ENCODE measurements at places on chromosomes 11 and 22. TPM values are rescaled to one million over a fixed set of nuclear protein-coding genes. Genes with fewer than 3 reads are reported as not detected.

DNA sequence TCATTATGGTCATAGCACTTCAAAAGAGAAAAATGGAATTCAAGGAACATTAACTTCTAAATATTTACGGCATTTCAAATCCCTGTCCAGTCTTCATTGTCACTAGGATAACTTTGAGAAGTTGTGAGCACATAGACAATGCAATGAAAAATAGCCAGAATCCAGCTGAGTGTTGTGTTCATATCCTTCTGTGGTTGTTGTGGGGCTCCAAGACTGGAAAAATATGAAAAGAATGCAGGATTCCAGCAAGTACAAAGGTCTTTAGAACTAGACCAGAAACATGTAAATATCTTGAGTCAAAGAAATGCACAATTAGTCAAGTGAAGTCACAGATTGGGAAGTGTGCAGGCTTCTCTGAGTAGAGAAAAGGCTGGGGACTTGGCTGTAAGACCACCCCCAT, 68.7 kb downstream of the WT1 start:
- DNase-seq: no peak

GRCh38 chr22:40621309-40622151, 15.0 kb downstream of the MRTFA start:
- no peak for DNase-seq

DNA sequence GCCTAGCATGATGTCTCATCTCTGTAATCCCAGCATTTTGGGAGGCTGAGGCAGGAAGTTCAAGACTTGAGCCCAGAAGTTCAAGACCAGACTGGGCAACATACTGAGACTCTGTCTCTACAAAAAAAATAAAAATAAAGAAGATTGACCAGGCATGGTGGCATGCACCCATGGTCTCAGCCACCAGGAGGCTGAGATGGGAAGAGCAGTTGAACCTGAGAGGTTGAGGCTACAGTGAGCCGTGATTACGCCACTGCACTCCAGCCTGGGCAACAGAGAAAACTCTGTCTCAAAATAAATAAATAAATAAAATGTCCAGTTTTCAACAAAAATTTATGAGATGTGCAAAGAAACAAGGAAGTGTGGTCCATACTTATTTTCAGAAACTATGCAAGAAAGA, 28.3 kb downstream of the EFCAB6 start:
- no peak for DNase-seq

Gene GAB4
- polyA plus RNA-seq: not detected

All from right renal pelvis (tissue), 4 donors.